ELR (cell line): ENCODE measurements at places on chromosomes 5 and 9.

- peak; percentile 51 for DNase-seq
Observed at GRCh38 chr5:5014586-5015235, 125.4 kb upstream of the ADAMTS16 start.

GRCh38 chr5:150633429-150633828, 7.0 kb upstream of the SYNPO start:
- no peak for DNase-seq

DNA sequence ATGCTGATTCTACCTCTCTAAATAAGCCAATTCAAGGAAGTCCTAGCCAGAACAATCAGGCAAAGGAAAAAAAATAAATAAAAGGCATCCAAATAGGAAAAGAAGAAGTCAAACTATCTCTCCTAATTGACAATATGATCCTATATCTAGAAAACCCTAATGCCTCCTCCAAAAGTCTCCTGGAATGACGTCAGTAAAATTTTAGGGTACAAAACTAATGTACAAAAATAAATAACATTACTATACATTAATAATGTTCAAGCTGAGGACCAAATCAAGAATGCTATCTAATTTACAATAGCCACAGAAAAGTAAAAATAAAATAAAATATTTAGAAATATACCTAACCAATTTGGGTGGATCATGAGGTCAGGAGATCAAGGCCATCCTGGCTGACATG, 33.8 kb upstream of the C6 start:
- no peak for DNase-seq

DNA sequence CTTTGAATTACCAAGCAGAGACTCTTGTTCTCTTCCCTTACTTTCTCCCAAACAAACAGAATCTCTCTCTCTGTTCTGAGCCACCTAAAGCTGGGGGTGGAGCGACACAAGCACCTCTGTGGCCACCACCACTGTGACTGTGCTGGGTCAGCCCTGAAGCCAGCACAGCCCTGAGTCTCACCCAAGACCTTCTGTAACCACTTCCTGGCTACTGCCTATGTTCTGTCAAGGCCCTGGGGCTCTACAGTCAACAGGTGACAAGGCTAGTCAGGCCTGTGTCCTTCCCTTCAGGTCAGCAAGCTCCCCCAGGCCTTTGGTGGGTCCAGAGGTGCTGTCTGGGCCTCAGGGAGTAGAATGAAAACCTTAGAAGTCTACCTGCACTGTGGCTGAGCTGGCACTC, 26.1 kb upstream of the SLC28A3 start:
- no peak for DNase-seq

GRCh38 chr5:32276173-32276853, 36.4 kb downstream of the MTMR12 start:
- DNase-seq, result no peak

GRCh38 chr5:168879929-168880328, 300.8 kb upstream of the PANK3 start:
- DNase-seq, result no peak

GRCh38 chr5:78888580-78889368, 96.3 kb downstream of the ARSB start:
- no peak for DNase-seq

GRCh38 chr9:120431268-120431667, 148.7 kb downstream of the CDK5RAP2 start:
- DNase-seq, result no peak

DNA sequence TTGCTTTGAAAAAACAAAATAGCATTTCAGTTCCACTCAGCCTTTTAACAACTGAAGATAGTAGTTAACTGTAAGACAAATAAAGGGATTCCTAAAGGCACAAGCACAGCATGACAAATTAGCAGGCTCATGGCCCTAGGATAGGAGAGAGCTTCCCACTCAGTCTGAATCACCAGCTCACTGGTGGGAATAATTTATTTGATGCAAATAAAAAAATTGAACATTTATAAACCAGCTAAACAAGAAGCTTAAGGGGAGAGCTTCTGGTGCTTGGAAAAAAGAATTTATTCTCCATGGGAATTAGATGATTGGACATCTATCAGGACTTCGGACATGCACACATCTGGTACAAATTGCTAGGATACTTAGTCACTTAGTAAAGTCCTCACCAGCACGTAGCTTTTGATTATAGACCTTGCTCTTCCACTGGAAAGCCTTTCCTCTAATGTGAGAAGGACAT, 294.1 kb upstream of the TNC start:
- peak; percentile 52 for DNase-seq

GRCh38 chr9:15150939-15151338, 156.1 kb downstream of the TTC39B start:
- DNase-seq, result no peak

DNA sequence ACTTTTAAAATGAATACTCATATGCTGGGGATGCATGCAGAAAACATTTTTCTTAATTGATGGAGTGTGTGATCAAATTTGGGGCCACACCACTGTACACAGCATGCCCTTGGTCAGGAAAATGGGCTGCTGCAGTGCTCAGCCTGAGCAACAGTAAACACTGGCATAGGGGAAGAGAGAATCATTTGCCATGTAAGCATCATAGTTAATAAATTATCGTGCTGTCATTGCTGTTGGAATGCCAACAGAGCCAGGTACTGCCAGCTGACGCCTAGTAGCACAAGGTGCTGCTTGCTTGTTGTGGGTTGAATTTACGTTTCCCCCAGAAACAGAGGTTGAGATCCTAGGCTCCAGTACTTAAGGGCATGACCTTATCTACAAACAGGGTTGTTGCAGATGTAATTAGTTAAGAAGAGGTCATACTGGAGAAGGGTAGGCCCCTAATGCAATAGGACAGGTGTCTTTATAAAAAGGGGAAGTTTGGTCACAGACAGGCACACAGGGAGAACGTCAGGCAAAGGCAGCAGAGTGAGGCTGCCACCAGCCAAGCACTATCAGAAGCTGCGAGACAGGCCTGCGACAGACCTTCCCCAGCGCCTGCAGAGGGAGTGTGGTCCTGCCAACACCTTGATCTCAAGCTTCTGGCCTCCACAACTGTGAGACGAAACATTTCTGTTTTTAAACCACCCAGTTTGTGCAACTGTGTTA, 25.3 kb downstream of the DAP start:
- no peak for DNase-seq
